Activated naive CD8-positive, alpha-beta T cell treated with anti-CD3 and anti-CD28 coated beads, Interleukin-2, amount 50 U/mL, for 16 hours (primary cell): ENCODE measurements at places on chromosomes 7 and 10.

DNA sequence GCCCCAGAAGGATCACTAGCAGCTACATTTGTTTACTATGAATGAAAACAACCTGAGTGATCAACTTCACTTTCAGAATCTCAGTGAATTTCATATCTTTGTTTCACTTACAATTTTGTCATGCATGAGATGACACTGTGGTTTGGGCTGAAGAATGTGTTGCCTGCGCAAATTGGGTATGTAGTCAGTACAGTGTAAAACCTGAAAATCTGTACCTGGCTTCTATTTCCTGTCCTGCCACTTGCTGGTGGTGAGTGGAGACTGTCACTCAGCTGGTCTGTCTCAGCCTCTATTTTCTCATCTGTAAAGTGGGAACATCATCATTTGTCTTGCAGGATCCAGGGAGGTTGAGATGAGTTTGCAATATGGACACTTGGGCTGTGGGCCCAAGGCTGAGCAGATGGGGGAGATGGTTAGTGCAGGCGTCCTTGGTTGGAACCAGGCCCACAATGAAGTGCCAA lies 118.0 kb downstream of the WDFY4 start:
- no peak for DNase-seq

- DNase-seq = no peak
Measured at GRCh38 chr10:13950543-13950939, 363.8 kb downstream of the PRPF18 start.

- no peak for DNase-seq
Measured at GRCh38 chr7:40470091-40470592, 335.3 kb downstream of the SUGCT start.

- no peak for DNase-seq
Measured at GRCh38 chr7:16889305-16889704, 7.5 kb upstream of the AGR3 start.

DNA sequence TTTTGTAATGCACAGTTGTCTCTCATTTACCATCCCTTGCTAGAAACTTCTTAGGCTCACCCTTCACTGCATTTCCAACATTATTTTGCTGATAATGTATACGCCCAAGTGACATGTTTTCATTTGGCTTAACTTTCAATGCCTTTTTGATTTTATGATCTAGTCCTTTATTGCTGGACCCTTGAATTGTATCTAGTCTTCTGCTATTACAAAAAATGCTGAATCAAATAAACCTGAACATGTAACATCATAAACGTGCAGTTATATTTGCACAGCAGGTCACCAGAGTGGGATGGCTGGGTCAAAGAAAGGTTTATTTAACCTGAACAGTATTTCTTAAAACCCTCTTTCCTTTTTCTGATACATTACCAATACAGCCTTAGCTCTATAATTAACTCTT lies 63.0 kb downstream of the MINDY3 start:
- DNase-seq = no peak
